ENCODE measurements at places on chromosomes 5 and 9. TPM values are rescaled to one million over a fixed set of nuclear protein-coding genes. Genes with fewer than 3 reads are reported as not detected.

- DNase-seq, result no peak
Observed at GRCh38 chr5:87151547-87151946, 116.1 kb upstream of the RASA1 start.

SLC6A7 gene
- total RNA-seq, result 2.9 TPM

GRCh38 chr5:175797521-175798038 is 73.8 kb upstream of the CPLX2 start:
- no peak for DNase-seq

GRCh38 chr9:131116281-131117120 is 8.9 kb upstream of the NUP214 start:
- no peak for DNase-seq

DNA sequence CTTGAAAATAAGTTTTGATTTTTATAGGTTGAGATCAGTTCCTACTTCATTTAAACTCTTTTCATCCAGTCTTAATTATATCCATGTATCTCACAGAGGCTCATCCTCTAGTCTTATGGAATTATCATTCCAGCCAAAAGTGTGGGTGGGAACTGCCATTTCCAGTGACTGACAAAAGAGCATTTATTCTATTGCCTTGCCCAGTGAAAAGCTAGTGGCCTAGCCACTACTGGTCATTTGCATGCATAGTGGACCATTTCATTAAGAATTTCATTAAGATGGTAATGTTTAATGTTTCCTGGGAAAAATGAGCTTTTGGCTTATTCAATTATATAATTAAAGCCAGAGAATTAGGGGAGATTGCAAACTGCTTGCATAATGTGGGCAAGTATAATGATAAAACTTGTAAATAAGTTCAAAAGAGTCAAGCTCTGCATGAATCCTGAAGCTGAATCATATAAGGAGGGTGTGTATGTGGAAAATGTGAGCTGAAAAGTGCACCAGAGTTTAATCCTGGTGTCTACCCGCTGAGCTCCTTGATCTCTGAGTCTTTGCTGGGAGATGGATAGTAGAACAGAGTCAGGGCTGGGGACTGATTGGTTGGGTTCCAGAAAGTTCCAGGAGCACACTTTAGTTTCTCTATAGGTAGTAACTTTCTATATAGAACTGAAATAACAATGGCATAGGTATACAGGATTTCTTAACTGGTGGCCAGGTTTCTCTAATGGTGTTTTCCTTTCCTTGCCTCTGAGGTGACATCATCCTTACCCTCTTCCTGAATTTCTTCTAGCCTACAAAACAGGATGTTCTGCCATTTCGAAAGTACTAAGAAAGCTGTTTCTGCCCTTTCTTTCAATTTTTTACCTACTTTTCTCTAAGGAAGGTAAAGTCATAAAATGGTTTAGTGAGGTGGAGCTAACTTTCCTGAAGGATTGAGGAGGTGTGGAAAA is 78.5 kb downstream of the KIF4B start:
- DNase-seq, result no peak

EGFLAM gene
- 2.9 TPM for total RNA-seq

DNA sequence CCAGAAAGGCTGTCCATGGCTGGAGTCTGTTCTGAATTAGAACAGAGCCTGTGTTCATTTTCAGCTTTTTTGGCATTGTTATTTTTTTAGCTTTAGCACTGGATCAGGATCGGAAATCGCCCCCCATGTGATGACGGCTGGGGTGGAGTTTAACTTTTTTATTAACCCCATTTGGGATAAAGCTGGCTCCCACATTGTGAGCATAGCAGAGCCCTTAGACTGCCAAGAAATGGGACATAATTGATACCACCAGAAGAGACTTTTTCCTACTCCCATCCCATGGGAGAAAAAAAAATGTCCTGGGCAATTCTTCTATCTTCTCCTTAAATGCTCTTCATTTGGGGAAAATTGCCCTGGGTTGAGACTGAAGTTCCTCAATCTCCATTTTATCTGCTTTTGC is 52.4 kb downstream of the SLIT3 start:
- DNase-seq, result no peak

DNA sequence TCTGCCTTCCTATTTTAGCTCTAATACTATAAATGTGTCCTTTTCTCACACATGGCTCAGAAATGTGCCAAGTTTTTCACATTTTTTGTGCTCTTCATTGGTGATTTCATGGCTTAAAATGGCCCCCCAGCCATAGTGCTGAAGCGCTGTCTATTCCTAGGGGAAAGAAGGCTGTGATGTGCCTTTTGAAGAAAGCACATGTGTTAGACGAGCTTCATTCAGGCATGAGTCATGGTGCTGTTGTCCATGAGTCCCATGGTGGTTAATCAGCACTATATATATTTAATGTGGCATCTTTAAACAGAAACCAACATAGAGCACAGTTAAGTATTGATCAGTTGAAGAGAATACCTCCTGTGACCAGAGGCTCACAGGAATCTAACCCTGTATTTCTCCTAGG is 55.8 kb downstream of the PDE8B start:
- DNase-seq, result no peak

NR5A1 gene
- not detected for total RNA-seq

DNA sequence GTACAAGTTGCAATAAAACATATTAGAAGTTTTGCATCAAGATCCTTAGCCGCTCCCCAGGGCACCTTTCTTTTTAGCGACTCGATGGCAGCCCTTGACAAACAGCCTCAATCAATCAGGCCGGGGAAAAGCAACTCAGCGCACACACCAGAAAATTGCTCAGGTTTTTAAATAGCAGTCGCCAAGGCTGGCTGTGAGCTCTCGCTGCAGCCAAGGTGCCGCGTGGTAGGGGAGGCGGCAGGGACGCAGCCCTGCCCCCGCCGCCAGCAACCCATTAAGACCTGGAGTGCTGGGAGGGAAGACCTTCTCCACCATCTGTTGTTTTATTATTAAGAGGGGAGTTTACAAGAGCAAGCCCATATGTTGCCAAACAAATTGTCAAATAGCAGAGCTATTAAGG is 22.6 kb downstream of the ASS1 start:
- no peak for DNase-seq

DNA sequence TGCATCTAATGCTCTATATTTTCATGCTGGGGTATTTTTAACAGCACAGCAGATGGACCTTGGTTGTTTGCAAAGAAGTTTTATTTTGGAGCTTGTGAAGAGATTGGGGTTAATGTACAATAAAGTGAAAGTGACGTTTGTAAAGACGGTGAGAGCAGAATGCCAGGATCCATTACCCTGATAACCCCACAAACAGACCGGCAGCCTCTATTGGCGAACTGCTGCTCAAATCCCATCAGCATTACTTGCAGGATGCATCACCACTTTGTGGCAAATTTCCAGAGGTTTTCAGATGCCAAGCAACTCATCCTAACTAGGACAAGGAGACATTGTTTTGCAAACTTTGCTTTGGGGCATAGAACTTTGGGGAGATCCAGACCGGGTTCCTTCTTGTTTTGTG is 383.3 kb upstream of the ZNF462 start:
- no peak for DNase-seq
